NK-92 treated with Interleukin-12 subunit alpha and Interleukin-12 subunit beta, amount 100 ng/mL, for 24 hours (cell line): ENCODE measurements at places on chromosomes 13 and 19.

GRCh38 chr19:982567-983170 is 1.5 kb upstream of the WDR18 start:
- peak; percentile 59 for DNase-seq

DNA sequence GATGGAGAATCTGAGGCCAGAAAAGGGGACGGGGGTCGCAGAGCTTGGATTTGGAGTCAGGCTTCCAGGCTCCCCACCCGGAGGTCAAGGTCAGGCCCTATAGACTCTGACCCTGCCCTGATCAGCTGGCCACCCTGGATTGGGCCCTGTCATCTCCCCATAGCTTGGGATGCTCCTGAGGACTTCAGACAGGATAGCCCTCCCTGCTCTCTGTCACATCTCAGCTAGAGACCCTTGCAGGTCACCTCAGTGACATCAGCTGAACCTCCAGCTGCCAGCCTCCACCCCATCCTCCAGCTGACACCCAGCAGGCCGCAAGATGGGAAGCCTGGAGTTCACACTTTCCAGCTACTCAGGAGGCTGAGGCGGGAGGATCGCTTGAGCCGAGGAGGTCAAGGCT is 2.8 kb upstream of the TPM4 start:
- no peak for DNase-seq

DNA sequence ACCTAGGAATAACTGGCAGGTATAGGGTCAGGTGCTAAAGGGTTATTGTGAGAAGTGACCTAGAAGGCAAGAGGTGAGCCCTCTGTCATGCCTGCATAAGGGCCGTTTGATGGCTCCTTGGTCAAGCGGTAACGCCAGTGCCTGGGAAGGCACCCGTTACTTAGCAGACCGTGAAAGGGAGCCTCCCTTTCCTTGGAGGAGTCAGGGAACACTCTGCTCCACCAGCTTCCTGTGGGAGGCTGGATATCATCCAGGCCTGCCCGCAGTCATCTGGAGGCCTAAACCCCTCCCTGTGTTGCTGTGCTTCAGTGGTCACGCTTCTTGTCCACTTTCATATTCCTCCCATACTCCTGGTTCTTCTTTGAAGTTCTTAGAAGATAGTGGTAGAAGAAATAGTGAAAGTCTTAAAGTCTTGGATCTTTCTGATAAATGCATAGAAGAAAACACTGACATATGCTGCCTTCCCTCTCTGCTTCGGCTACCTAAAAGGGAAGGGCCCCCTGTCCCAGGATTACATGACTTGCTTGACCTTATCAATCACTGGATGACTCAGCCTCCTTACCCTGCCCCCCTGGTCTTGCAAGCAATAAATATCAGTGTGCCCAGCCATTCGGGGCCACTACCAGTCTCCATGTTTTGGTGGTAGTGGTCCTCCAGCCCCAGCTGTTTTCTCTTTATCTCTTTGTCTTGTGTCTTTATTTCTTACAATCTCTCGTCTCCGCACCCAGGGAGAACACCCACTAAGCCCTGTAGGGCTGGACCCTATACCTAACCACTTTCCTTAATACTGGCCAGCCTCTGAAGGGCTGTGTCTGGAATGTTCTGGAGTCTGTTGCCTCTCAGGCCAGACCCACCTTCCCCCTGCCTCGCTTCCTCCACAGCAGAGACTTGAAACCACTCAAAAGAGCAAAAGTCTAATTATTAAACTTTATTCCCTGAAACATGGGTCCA is 16.1 kb upstream of the ABCC4 start:
- DNase-seq, result no peak

- DNase-seq, result no peak
Observed at GRCh38 chr13:98997738-98998641, 20.1 kb upstream of the DOCK9 start.

- no peak for DNase-seq
Observed at GRCh38 chr13:23427342-23427843, 6.1 kb downstream of the SACS start.

GRCh38 chr19:1483979-1484428 is 5.0 kb upstream of the C19orf25 start:
- DNase-seq, result no peak

GRCh38 chr13:98544104-98544710 is 32.7 kb downstream of the STK24 start:
- no peak for DNase-seq
